ENCODE measurements at places on chromosomes 11 and 22.
A peak's percentile ranks its signal among the peaks of the same experiment; 100 is the strongest.

DNA sequence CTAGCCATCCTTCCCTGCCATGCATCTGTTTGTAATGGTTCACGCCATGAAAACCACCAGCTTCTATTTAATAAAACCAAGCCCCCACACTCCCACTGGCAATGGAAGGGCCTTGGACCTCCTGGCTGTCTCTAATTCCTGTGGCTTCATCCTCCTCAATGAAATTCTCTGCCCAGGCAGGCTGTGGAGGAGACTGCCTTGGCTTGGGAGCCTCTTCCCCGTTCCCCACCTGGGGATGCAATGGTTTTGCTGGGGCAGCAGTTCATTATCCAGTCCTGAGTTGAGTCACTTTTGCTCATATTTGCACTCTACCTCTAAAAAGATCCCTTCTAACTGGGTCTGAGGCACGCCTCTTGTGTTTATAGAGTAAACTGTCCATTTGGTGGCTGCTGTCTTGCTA lies 515.8 kb downstream of the NTM start:
- DNase-seq = no peak

DNA sequence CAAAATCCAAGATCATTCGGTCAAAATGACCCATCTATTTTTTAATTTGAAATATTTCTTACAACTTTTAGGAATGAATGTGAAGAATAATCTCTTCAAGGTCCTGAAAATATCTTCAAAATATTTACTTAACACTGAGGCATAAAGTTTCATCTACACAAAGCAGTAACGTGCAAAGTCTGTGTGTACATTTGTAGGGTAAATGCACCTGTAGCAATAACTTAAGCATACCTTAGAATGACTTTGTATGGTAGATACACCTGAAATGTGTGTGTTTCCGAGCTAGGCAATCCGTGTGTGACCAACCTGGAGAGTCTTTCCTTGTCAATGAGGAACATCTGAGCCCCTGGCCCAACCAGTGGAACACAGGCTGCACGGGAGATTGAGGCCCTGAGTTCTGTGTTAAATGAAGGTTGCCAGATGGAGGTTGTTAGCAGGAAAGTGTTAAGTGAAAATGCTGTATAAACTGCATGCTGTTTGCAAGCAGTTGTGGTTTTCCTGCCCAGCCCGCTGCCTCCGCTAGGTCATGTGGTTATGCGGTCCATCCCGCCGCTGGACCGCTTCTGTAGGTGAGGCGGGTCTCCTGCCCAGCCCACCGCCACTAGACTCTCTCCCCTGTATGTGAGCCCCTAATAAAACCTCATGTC lies 7.6 kb upstream of the CTR9 start:
- DNase-seq = no peak

DNA sequence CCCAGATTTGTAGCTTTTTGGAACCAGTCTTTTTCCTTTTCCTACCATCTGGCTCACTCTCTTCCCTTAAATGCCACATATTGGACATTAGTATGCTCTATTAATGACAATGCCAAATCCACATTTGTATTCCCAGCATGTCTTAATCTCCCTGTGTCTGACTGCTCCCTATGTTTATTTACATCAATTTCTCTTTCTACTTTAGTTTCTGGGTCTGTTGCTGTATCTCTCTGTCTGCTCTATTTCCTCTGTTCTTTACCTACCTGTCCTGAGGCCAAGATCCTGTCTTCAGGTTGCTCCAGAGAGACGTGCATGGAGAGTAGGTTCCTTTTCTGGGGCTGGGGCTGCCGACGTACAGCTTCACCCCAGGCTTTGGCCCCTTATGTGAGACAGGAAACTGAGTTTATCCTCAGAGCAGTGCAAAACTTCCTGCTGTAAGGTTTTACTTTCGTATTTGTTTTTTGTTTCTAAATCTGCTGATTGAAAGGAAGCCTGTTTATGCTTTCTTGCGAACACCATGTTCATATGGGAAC lies 25.6 kb downstream of the OR2AG2 start:
- DNase-seq = no peak

GRCh38 chr11:130426837-130427341 lies 1.5 kb downstream of the ADAMTS8 start:
- DNase-seq = no peak

DNA sequence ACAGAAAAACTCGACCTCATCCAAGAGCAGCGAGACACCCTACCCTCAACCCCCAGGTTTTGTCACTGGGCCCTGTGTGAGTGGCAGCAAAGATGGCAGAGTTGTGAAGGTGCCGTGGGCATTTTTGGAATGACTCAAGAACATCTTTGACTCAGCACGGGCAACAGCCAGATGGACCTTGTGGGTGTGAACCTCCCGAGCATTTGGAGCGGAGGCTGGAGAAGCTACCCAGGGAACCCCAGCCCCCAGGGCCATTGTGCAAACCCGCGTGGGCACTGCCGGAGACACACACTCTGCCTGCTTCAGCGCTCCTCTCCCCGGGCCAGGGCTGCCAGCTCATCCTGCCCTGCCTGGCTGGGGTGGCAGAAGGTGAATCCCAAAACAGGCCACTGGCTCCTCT lies 66.1 kb downstream of the PANX1 start:
- DNase-seq = no peak

DNA sequence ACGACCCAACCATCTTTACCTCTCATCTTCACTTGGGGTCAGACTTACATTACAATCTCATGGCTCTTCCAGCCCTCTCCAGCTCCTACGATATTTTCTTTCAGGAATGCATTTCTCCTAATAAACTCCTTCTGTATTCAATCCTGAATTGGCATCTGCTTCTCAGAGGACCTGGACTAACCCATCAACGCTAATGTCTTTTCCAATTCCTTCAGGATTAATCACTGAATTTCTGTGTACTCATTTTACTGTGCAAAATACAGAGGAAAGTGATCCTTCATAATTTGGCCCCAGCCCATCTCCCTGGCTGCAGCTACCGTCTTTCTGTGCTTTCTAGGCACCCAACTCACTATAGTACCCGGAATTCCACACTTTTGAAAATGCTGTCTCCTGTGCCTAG lies 239.2 kb downstream of the METTL15 start:
- DNase-seq = no peak

GRCh38 chr11:115167456-115167855 lies 336.8 kb downstream of the CADM1 start:
- no peak for DNase-seq

GRCh38 chr22:39212721-39213376 lies 31.9 kb downstream of the PDGFB start:
- DNase-seq = no peak

DNA sequence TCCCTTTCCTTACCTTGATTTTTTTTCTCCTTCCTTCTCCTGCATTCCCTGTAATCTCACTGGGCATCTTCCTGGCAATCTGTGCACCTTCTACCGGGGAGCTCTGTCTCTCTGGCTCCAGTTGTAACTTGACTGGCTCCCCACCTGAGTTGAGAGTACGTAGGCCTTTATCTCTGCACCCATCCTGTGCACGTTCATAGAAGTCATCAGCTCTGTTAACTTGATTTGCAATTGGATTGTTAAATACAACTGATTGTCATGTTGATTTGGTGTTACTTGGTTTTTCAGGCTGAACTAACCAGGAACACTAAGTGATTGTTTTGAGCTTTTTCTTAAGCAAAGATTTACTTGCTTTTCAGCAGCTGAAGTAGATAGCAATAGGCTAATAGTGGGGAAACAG lies 11.8 kb downstream of the SWAP70 start:
- DNase-seq = no peak

DNA sequence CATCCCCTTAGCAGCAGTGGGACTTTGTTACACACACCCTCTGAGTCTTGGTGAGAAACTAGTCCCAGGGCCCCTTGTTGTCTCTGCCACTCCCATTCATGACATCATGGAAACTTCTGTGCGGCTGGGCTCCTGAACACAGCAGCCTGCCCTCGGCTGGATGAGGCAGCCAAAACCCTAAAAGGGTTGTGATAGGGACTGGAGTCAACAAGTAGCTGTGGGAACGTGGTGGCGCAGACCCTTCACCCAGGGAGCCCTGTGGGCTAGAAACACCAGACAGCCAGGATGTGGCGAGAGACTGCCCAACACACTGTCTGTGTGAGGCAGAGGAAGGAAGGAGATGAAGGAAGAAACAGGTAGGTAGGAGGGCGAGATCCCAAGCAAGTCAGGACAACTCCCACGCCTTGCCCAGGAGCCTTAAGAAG lies 3.9 kb downstream of the CD3D start:
- DNase-seq = peak; percentile 4
